ENCODE measurements at places on chromosomes 2 and 18. TPM values are rescaled to one million over a fixed set of nuclear protein-coding genes. Genes with fewer than 3 reads are reported as not detected.

The FSIP2 gene
- total RNA-seq, result not detected

GRCh38 chr18:74895686-74896085 is 298.0 kb downstream of the ZNF407 start:
- DNase-seq, result no peak

- DNase-seq, result peak; percentile 90
Observed at GRCh38 chr2:45843136-45843535, 191.7 kb downstream of the PRKCE start.

DNA sequence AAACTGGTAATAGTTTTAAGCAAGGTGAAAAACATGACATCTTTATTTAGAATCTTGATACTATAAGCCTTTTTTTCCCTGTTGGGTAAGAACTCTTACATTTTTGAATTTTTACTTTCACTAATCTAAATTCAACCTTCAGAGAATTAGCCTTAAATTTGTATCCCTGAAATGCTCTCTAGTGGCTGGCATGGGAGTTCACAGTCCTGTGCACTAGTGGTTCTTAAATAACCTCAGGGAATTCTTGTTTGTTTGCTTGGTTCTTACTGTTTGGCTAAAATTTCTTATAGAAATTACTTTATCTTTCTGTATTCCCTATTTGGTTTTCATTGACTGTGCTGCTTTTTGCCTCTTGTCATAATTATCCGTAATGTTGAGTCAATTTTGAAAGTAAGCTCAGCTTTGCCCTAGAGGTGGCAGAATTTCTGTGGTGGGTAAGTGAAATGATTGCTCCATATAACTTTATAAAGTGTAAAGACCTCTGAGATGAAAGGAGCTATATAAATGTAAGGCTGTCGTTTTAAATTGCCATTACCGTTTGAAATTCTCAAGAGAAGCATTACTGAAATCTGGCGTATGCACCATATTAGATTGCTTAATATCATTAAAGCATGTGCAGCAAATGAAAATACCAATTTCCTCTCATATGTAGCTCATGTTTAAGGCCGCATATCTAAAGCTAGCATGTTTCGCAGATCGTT is 391.3 kb upstream of the FIGN start:
- no peak for DNase-seq

GRCh38 chr2:25103287-25103871 is 61.5 kb downstream of the EFR3B start:
- no peak for DNase-seq

GRCh38 chr2:126662621-126663020 is 6.7 kb downstream of the GYPC start:
- peak; percentile 73 for DNase-seq

All from Karpas-422 (cell line).